K562 (cell line): ENCODE measurements at places on chromosomes 12 and 14.

- H3K27ac ChIP-seq = no peak overlapping the region
- peaks cover 25% of the 10 kb centered on the region; the same call in 1 of the 3 replicates for H3K36me3 ChIP-seq
- H3K27me3 ChIP-seq = peaks cover 4% of the 10 kb centered on the region; the same call in 1 of the 2 replicates
- no peak for DNase-seq
- H3K4me3 ChIP-seq = no peak overlapping the region
These were observed 29.3 kb downstream of the JAG2 start for GRCh38 chr14:105139212-105139825.

DNA sequence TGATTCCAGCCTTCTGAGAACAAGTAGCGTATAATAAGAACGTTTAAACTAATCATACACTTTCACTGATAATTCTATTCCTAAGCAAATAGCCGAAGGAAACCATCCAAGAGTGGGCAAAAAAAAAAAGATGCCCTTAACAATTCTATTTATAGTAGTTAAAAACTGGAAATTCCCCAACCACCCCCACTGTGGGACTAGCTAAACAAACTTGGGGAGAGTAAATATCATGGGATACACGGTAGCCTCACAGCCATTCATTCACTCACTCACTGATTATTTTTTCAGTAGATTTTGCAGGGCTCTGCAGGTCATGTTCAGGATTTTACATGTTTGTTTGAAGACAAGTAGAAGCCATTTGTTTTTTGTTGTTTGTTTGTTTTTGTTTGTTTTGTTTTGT is 197.0 kb downstream of the ETV6 start:
- H3K36me3 ChIP-seq = 0 out of 3 replicates have a peak, but pooled peaks cover 2% of the 10 kb centered on the region
- H3K27ac ChIP-seq = no peak overlapping the region
- DNase-seq = no peak

DNA sequence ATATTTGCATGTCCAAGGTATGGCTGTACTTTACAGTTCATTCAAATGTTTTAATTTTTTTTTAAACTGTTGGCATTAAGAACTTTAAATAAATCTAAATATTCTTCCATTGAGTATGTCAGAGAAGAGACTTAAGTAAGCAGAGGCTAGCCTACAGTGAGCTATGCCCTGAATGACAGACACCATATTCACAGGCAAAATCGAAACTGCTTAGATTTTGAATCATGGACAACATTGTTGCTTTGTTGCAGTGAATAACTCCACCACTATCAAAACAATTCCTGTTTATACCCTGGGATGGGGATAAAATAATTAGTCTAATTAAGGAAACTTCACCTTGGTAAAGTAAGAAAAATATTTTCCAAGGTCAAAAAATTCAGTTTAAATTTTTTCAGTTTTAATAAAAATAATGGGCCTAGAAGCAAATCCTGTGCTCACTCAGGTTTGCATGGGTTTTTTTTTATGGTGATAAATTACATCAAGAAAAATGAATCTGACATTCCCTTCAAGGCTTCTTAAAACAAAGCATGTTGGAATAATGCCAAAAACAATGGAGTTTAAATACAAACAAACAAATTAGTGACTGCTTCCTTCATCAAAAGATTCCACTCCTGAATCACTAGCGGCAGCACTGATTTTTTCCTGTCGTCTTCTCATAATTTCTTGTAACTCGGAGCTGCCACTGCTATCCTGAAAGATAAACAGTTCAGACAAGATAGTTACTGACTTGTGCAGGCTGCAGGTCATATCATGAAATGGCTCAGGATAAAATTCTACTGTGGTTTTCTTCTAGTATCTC is 168.2 kb downstream of the EPS8 start:
- H3K4me3 ChIP-seq = no peak overlapping the region
- H3K27me3 ChIP-seq = no peaks in the 10 kb centered on the region
- no peak for DNase-seq
- no peaks in the 10 kb centered on the region for H3K4me1 ChIP-seq
- no peaks in the 10 kb centered on the region for H3K36me3 ChIP-seq

DNA sequence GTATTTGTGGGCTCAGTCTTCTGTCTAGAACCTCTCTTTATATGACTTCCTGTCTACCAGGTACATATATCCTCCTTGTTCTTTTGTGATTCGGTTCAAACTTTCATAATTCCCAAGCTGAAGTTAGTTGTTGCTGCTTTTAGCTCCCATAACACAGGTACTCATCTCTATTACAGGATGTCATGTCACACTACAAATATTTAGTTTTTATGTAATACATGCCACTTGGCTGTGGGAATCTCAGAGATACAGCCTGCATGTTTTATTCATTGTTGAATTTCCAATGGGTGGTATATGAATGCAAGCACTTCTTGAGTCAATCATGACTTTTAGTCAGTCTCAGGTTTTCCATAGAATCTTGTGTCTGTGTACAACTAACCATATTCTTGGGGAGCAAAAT is 122.7 kb downstream of the SINHCAF start:
- H3K4me1 ChIP-seq = no peaks in the 10 kb centered on the region
- no peak for DNase-seq
- no peak overlapping the region for H3K4me3 ChIP-seq
- H3K36me3 ChIP-seq = no peaks in the 10 kb centered on the region
- no peaks in the 10 kb centered on the region for H3K27me3 ChIP-seq

DNA sequence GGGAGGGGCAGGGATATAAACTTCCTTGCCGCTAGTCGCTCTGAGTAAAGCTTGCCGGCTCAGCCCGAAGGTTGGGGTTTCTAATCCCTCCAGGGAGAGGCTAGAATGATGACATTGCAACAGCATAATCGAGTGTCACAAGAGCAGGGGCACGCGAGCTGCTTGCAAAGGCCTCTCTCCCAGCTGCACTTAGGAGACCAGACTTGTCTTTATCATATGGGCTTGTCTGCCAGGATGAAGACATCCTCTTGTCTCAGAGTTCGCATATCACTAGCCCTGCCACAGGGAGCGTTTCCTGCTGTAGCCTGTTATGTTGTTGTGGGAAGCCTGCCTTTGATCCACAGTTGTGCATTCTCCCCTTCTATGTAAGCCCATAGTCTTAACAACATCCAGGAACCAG is 180.0 kb downstream of the ESR2 start:
- no peak for DNase-seq
- H3K36me3 ChIP-seq = no peaks in the 10 kb centered on the region
- no peaks in the 10 kb centered on the region for H3K4me1 ChIP-seq
- H3K27me3 ChIP-seq = peaks cover 20% of the 10 kb centered on the region
